T-cell (primary cell): ENCODE measurements at places on chromosomes 12 and 14. TPM values are rescaled to one million over a fixed set of nuclear protein-coding genes. Genes with fewer than 3 reads are reported as not detected.

DNA sequence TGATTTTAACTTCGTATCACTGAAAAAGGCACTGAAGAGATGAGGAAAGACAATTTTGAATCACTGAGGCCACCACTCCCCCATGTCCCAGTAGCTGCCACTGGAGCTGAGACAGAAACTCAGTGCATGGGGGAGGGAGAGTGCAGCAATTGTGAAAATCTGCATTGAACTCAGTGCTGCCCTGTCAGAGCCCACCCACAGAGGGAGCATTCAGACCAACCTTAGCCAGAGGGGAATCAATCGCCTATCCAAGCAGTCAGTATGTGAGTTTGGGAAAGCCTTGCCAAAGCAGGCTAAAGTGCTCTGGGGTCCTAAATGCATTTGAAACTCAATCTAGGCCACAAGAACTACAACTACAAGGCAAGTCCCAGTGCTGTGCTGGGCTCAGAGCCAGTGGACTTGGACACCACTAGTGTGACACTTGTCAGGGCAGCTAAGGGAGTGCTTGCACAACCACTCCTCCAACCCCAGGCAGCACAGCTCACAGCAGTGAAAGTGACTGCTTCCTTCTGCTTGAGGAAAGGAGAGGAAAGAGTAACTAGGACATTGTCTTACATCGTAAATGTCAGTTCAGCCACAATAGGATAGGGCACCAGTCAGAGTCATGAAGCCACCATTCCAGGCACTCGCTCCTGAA, 13.3 kb downstream of the RNASE3 start:
- no peak for DNase-seq

DNA sequence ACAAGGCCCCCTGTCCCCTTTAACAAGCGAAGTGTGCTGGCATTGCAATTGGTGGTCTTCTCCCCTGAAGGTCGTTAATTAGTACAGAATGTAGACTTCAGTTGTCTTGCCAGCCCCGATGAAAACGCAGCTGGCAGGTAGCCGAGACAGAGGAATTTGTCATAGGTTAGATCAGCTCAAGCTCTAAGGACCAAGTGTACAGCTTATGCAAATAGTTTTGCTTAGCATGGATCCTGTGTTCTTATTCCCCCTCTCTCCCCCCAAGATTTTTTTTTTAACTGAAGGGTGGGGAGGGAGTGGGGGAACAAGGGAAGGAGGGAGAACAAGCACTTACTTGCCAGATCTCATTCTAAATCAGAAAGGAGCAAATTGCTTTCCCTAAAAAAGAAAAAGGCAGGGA, 58.6 kb upstream of the PARP11 start:
- DNase-seq = no peak

GRCh38 chr14:104263675-104264358, 125.4 kb downstream of the KIF26A start:
- DNase-seq = no peak

DNA sequence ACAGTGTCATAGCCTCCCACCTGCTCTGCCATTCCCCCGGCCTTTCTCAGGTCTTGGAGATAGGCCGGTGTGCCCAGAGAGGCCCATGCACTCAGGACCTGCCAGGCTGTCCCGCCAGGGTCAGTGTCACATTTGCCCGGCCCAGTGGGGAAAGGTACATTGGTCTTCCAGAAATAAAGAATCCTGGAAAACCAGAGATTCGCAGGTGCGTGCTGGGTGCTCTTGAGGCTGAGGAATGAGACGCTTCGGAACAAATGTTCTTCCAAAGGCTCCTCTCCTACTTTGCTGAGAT, 205.8 kb upstream of the RTL1 start:
- no peak for DNase-seq

MARCHF9 gene
- 71.7 TPM for total RNA-seq

- no peak for DNase-seq
Observed at GRCh38 chr14:34211732-34212131, 250.3 kb downstream of the SPTSSA start.

- DNase-seq = no peak
Observed at GRCh38 chr14:88614218-88614907, 51.5 kb downstream of the ZC3H14 start.

DNA sequence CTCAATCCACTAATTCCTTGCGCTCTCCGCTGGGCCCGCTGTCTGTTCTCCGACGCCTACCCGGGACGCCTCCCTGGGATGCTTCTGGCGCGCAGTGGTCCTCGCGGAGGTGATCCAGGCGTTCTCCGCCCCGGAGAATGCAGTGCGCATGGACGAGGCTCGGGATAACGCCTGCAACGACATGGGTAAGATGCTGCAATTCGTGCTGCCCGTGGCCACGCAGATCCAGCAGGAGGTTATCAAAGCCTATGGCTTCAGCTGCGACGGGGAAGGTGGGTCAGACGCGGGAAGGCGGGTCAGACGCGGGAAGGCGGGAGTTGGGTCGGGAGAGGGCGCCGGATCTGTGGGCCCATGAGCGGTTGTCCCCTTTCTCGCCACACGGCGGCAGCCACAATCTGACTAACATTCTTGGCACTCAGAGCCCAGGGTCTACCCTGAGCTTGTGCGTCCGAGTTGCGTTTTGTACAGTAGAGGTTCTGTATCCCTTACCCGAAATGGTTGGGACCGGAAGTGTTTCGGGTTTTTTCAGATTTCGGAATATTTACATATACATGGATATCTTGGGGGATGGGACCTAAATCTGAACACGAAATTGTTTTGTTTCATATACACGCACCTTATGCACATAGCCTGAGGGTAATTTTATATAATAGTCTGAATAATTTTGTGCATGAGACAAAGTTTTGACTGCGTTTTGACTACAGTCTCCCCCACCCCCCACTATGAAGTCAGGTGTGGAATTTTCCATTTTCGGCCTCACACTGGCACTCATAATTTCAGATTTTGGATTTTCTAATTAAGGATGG, 762 bp downstream of the C12orf57 start:
- peak; percentile 83 for DNase-seq

PPM1H gene
- total RNA-seq = 0.18 TPM
